ENCODE measurements at places on chromosomes 16 and 17.

GRCh38 chr16:88561485-88562359 lies 8.5 kb upstream of the ZC3H18 start:
- DNase-seq, result no peak

DNA sequence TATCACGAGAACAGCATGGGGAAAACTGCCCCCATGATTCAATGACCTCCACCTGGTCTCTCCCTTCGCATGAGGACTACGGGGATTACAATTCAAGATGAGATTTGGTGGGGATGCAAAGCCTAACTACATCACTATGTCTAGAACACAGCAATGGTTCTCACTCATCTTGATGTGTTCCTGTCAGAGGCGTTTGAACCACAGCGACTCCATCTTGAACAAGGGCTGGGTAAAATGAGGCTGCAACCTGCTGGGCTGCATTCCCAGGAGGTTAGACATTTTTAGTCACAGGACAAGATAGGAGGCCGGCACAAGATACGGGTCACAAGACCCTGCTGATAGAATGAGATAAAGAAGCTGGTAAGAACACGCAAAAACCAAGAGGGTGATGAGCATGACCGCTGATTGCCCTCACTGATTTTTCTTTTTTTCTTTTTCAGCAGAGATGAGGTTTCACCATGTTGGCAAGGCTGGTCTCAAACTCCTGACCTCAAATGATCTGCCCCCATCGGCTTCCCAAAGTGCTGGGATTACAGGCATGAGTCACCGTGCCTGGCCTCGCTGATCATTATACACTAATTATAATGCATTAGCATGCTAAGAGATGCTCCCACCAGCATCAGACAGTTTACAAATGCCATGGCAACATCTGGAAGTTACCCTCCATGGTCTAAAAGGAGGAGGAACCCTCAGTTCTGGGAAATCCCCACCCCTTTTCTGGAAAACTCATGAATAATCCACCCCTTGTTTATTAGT lies 3.0 kb upstream of the PPY start:
- DNase-seq, result no peak

- no peak for DNase-seq
Measured at GRCh38 chr17:81440051-81440471, 44.8 kb downstream of the BAHCC1 start.

DNA sequence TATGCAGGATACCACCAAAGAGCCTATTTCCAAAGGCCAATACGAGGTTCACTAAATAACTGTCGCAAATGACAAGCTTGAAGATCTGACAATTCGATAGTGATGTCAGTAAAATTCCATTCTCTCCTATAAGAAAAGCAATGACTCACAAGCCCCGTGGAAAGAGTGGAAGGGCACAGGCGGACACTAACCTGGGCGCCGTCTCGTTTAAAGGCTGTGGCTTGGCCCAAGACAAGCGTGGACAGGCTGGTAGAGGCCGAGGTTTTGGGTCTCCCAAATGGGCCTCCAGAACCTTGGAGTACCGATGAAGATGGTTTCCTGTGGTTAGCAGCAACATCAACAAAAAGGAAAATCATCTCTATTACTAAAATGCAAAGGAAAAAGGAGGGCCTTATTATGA lies 16.5 kb upstream of the SLC38A8 start:
- no peak for DNase-seq

GRCh38 chr16:75758215-75758614 lies 31.9 kb upstream of the CPHXL start:
- DNase-seq, result no peak

DNA sequence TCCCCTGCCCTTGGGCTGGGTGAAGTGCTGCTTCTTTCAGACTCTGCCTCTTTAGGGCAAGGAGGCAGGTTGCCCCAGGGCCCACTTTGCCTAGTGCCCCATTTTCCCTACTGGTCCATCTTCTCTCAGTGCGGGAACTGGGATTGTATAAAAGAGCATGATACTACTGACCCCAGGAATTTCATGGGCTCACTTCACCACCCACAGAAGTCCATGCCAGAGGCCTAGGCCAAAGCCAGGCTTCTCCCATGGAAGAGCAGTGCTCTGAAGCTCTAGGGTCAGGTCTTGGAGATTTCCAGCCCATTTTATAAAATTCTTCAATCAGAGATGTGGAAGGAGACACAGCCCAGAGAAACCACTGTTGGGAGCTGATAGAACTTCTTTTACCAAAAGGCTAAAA lies 5.7 kb downstream of the CACNG1 start:
- DNase-seq, result no peak
